ENCODE measurements at places on chromosomes 6 and 20. TPM values are rescaled to one million over a fixed set of nuclear protein-coding genes. Genes with fewer than 3 reads are reported as not detected.

DNA sequence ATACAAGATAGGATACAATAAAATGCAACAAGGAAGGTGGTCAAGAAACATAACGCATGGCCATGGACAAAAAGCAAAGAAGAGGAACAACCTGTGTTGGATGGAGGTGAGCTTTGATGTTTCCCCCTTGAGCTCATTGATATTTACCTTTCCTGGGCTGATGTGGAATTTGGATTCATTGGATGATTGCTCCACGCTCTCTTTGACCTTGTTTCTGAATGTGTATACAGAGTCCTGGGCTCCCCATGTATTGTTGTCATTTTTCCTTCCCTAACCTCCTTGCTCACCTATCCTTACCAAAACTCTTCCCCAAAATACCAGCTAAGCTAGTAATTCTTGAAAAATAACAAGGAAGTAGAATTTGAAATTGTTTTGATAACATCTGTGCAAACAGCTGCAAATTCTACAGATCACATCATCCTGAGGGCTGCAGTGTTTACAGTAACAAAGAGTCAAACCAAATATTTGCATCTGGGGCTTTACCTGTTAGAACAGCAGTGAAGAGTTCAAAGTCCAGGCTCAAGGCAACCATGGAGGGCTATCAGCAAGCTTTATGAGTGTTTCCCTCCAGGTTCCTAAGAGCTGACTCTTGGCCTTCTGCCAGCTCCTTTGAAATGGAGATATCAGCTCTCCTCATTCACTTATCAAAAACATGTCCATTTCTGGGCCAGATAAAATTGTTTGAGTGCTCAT is 214.3 kb upstream of the MARCKS start:
- DNase-seq, result peak; percentile 66

- peak; percentile 66 for DNase-seq
Measured at GRCh38 chr6:43984442-43985321, 142.6 kb downstream of the MRPL14 start.

GRCh38 chr20:46575937-46576461 is 25.5 kb upstream of the OCSTAMP start:
- no peak for DNase-seq

DNA sequence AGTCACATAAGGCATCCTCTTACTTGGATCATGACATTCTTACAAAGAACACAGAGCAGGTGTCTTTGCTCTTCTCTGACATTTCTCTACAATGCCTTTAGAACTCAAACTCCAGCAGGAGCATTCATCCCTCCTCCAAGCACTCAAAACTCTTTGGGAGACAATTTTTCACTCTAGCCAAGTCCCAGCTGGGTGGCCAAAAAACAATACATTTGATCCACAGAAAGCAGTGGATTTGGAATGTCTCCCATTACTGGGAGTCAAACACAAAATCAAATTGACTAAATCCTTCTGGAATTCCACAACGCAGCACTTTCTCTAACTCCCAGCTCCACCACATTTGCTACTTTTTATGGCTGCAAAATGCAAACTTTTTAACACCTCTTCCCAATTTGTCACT is 108.6 kb upstream of the VGLL2 start:
- peak; percentile 36 for DNase-seq

Gene SRMS
- not detected for polyA plus RNA-seq
